Thoracic aorta (tissue), 2 donors: ENCODE measurements at places on chromosomes 4 and X. TPM values are rescaled to one million over a fixed set of nuclear protein-coding genes. Genes with fewer than 3 reads are reported as not detected.

ARX gene
- not detected for total RNA-seq

WAS gene
- total RNA-seq: 8.5 TPM

KLKB1 gene
- 2.6 TPM for total RNA-seq

DEFB131A gene
- total RNA-seq: not detected

DNA sequence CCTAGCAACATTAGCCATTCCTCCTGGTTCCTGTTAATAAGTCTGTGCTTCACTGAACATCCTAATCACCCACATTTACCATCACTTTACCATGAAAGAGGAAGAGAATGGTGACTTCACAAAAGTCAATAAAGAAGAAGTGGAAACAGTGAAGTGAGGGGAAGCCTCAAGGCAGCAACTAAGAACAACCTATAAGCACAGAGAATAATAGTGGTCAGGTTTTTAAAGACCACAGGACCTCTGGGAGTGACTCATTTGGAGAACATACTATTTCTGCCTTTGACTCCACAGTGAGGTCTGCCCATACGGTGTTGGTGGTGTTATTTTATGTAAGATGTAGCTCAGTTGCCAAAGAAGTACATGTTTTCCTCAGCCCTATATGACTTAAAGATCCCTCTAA is 86.0 kb upstream of the TET2 start:
- no peak for DNase-seq
- H3K27ac ChIP-seq: no peak overlapping the region
- no peak overlapping the region for H3K4me3 ChIP-seq
- no peaks in the 10 kb centered on the region for H3K36me3 ChIP-seq
- H3K4me1 ChIP-seq: no peaks in the 10 kb centered on the region

DNA sequence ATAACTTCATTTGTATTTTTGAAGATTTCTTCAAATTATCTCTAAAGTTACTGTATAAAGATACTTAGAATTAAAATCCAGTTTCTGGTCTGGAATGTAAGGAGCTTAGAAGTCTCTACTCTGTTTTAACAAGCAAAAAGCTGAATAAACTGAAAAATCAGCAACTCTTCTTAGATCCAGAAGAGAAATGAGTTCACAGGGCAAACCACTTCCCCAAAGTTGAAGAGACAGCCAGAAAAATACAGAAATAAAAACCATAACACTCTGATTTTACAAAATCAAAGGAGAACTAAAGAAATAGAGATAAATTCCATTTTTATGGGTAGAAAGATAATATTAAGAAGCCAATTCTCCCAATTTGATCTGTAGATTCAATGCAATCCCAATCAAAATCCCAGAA is 1166.8 kb downstream of the ADGRL3 start:
- H3K27me3 ChIP-seq: no peaks in the 10 kb centered on the region
- no peak overlapping the region for H3K27ac ChIP-seq
- no peak for DNase-seq
- no peaks in the 10 kb centered on the region for H3K4me1 ChIP-seq

DNA sequence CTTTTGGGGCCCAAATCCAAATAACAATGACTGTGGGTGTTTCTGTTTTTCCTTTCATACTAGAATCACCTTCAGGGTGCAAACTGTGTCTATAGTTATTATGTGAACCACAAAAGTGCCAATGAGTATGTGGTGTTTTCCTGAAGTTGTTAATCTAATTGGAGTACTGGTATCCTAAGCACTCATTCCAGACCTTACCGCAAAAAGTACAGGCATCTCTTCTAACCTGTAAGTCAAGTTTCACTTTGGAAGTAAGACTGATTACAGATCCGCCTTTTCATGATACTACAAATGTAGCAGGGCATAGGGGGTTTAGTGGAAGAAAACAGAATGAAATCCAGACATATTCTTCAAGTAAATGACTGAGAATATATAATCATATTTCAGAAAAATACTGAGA is 16.1 kb downstream of the COQ2 start:
- no peaks in the 10 kb centered on the region for H3K4me1 ChIP-seq
- H3K4me3 ChIP-seq: no peak overlapping the region
- no peak overlapping the region for H3K27ac ChIP-seq
- no peaks in the 10 kb centered on the region for H3K27me3 ChIP-seq
- no peaks in the 10 kb centered on the region for H3K36me3 ChIP-seq
- DNase-seq: no peak

DNA sequence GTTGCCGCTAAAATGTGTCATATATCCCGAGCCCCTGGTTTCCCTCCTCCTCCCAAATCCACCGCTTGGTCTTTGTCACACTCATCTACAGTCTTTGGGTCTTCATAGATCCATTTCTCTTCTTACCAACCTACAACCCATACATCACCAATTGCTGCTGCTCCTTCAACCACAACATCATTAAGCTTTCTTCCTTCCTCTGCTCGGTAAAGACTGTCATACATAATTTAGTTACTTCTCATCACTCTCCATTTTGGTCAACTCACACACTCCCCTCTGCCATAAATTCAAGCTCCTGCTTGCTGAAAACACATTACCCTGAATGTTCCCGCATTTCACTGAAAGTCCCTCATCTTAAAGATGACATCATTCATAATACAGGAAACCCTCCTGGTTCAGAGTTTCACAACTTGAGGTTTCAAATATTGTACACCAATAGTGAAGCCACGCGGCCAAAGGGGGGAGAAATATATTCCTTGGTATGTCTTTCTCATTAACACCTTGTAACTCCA is 1.7 kb upstream of the DCTD start:
- no peak for DNase-seq
- H3K4me3 ChIP-seq: no peak overlapping the region
- no peak overlapping the region for H3K27ac ChIP-seq
- no peaks in the 10 kb centered on the region for H3K4me1 ChIP-seq
- H3K36me3 ChIP-seq: peaks cover 10% of the 10 kb centered on the region
- no peaks in the 10 kb centered on the region for H3K27me3 ChIP-seq

GRCh38 chr4:177323416-177323815 is 13.7 kb downstream of the NEIL3 start:
- H3K4me3 ChIP-seq: peak overlapping the region; percentile 3
- no peaks in the 10 kb centered on the region for H3K27me3 ChIP-seq
- H3K4me1 ChIP-seq: peaks cover 10% of the 10 kb centered on the region
- H3K27ac ChIP-seq: no peak overlapping the region

DNA sequence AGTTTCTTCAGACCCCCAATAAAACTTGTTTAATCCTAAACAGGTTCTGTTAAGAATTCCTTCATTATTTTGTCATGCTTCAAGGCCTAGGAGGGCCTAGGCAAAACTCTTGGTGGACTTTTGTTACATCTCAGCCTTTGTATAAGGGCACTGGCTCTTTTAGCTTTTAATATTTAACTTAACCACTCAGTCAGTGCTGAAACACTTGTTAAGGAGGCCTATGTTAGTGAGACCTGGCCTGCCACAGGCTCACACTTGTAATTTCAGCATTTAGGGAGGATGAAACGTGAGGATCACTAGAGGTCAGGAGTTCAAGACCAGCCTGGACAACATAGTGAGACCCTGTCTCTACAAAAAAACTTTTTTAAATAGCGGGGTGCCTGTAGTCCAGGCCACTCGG is 32.7 kb upstream of the PGK1 start:
- H3K4me3 ChIP-seq: no peak overlapping the region
- no peaks in the 10 kb centered on the region for H3K4me1 ChIP-seq
- no peak for DNase-seq
- no peak overlapping the region for H3K27ac ChIP-seq
- H3K36me3 ChIP-seq: no peaks in the 10 kb centered on the region

GRCh38 chrX:97397371-97397770 is 513.7 kb downstream of the RPA4 start:
- H3K4me1 ChIP-seq: no peaks in the 10 kb centered on the region
- no peaks in the 10 kb centered on the region for H3K36me3 ChIP-seq
- no peak for DNase-seq
- no peaks in the 10 kb centered on the region for H3K27me3 ChIP-seq
- H3K27ac ChIP-seq: no peak overlapping the region

- H3K27ac ChIP-seq: no peak overlapping the region
- no peaks in the 10 kb centered on the region for H3K4me1 ChIP-seq
- H3K27me3 ChIP-seq: no peaks in the 10 kb centered on the region
- no peak for DNase-seq
- H3K36me3 ChIP-seq: no peaks in the 10 kb centered on the region
Measured at GRCh38 chr4:36013206-36013605, 231.1 kb downstream of the ARAP2 start.

DNA sequence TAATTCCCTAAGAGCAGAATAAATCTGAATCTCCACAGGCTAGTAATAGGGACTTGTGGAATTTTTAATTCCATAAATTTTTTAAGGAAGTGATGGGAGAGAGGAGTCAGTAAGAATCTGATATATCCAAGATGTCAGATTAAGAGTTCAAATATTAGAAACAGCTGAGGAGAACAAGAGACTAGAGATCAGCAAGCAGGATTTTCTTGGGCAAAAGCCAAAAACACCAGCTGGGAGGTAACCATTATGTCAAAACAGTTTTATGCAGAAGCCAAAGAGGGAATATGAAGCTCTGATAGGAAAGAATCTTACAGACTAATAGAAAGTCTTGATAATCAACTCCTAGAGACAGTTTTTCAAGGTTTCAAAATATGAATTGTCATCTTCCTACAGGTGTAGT is 72.2 kb upstream of the RBPJ start:
- no peak overlapping the region for H3K4me3 ChIP-seq
- no peaks in the 10 kb centered on the region for H3K4me1 ChIP-seq
- no peaks in the 10 kb centered on the region for H3K27me3 ChIP-seq
- H3K27ac ChIP-seq: no peak overlapping the region

DNA sequence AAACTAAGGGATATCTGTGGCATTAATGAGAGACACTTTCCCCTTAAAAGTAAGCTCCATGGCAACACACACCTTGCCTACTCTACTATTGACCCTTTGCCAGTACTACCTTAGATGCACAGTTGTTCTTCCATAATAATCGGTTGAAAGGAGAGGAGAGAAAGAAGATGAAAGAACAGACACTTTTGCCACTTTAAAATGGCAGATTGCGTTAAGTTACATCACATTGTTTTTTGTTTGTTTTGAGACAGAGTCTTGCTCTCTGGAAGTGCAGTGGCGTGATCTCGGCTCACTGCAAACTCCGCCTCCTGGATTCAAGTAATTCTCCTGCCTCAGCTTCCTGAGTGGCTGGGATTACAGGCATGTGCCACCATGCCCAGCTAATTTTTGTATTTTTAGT is 239.8 kb downstream of the SCFD2 start:
- H3K27ac ChIP-seq: no peak overlapping the region
- no peak overlapping the region for H3K4me3 ChIP-seq
- H3K4me1 ChIP-seq: peaks cover 11% of the 10 kb centered on the region
